ENCODE measurements at places on chromosomes 5 and 9. TPM values are rescaled to one million over a fixed set of nuclear protein-coding genes. Genes with fewer than 3 reads are reported as not detected.

DNA sequence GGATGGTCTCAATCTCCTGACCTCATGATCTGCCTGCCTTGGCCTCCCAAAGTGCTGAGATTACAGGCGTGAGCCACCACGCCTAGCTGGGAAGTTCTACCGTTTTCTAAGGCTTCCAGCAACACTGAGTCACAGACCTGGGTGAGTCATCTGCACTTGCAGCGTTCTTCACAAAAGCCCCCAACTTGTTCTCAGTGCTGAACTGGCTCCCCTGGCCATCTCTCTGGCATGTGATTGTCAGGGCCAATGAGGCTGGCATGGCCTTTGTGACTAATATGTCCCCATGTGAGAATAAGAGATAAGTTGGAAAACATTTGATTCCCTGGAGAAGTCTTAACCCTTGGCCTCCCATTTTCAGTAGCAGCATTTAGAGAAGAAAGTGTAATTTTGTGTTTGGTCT lies 124.4 kb downstream of the WDR41 start:
- DNase-seq, result no peak

DNA sequence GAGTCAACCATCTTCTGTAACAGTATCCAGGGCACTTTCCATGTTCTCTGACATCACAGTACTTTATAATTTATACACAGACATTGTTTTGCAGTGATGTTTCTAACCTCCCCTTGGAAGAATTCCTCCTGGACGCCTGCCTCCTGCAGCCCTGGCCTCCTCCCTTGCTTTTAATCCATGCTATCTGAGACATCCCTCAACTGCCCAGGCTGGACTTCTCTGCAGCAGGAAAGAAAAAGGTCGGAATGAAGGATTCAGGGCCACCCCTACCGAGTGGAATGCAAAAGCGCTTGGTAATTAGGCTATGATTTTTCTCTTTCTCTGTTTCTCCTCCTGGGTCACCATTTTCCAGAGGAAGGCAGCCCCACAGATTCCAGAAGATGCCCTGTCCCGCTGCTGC lies 47.0 kb upstream of the SHC3 start:
- DNase-seq, result no peak

Gene PCDHA9
- polyA plus RNA-seq, result 0.12 TPM

DNA sequence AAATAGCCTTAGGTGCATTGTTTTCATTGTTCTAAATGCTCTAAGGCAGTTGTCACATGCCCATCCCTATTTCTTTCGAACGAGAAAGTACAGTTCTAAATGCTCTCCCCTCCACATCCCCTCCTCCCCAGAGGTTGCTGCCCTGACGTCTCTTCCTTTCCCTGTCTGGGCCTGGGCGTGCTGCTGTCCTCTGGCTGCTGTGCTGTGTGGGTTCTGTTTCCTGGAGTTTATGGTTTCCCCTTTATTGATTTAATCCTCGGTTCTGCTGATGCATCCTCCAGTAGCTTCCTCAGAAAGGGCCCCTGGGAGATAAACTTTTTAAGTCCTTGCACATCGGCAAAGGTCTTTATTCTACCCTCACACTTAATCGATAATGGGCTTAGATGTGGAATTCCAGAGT lies 48.8 kb downstream of the MVB12B start:
- no peak for DNase-seq

DNA sequence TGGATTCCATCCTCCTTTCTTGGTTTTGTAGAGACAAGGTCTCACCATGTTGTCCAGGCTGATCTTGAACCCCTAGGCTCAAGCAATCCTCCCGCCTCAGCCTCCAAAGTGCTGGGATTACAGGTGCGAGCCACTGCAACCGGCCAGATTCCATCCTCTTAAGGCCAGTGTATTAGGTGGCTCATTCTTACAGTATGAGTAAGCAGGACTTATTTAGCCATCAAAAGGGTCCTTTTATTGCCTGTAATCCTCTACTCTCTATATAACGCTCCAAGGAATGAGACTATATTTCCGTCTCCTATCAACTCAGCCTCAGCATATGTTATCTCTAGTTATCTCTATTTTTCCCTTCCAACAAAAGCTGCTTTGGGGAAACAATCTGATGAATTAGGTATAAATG lies 3.0 kb upstream of the ERBIN start:
- no peak for DNase-seq

GRCh38 chr9:68983008-68983411 lies 30.9 kb downstream of the PRKACG start:
- DNase-seq, result no peak

Gene GCNT4
- 18.7 TPM for polyA plus RNA-seq

Gene C5orf63
- 13.9 TPM for polyA plus RNA-seq

DNA sequence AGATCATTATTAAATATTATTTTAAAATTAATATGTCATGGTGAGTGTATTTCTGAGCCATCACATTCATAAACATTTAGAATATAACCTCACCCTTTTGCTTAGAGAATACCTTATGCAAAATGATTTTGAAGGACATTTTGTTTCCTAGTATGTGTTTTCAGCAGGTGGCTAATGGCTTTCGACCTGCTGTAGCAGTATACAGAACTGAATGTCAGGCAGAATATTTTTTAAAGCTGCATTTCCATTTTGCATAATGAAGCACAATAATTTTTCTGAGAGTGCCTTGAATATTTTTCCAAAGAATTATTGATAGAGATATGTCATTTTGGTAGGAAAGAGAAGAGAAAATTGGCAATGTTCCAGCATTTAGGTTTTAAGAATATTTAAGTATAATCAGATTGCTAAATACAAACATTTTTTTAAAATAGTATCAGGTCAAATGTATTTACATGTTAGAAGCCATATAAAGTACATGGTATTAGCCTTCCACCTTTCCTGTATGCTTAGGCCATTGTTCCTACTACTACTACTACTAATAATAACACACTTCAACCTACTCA lies 42.3 kb downstream of the PAM start:
- no peak for DNase-seq

DNA sequence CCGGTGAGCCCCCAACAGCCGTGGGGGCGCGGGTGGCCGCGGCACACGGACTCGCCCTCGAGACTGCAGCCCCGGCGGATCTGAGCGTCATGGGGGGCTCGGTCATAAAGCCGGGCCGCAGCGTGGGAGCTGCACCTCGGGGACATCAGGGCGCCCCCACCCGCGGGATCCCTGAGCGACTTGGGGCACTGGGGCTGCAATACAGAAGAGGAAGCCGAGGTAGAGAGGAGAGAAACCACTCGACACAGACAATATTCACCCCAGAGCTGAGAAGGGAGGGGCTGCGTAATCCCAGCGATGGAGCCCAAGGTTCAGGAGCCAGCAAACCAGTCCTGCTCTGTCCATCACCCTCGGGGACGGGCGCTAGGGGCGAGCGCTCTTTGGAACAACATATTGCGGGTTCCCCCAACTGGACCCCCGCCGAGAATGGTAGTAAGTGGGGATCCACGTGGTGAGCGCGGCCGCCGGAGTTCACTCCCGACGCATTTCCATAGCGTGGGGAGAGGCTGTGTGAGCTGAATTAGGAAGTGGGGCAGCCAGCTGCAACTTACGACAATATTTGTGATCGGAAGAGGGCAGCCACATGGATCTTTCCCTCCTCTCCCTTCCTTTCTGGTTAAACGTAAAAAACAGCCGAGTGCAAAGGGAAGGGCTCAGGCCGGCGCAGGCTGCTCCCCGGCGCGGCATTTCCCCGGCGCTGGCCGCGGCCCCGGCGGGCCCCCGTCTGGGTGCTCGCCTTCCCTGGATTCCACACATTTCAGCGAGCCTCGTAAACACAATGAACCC lies 9.9 kb downstream of the PTCH1 start:
- no peak for DNase-seq

DNA sequence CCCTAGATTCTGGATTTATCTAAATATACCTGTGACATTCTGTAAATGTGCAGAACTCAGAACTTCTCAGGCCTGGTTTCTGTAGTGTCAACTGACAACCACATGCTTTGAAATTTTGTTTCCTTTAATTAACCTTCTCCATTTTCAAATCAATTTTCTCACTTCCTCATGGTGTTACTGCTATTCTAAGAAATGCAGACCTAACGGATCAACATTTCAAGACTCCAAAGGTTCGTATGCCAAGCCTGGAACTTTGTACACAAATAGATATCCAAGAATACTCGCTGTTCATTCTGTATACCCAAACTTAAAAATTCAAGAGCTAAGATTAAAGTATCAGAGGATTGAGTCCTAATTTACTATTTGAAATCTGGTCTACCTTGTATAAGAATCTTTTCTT lies 88.1 kb downstream of the SLC24A2 start:
- DNase-seq, result no peak

Gene AQP7
- polyA plus RNA-seq, result 24.5 TPM

DNA sequence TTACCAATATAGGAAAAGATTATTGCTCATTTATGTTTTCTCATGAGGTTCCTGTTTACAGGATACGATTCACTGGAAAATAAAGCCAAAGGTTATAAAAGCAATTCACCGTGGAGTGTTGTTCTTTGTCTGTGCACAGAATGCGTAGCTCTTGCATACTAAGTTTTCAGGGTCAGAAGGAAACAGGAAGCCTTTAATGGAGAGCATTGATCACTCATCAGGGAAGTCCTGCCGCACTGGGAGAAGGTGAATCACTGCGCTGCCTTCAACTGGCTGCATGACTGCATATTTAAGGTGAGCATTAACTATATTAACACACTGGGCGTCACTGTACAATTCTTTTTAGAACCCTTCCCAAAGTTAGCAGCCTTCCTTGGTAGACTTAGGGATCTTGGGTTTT lies 74.1 kb upstream of the SYK start:
- DNase-seq, result no peak

Data from left renal pelvis (tissue), 4 donors.